ENCODE measurements at places on chromosomes 7 and 10.

- DNase-seq, result peak; percentile 74
Measured at GRCh38 chr10:79286318-79286951, 60.8 kb upstream of the PPIF start.

- no peak for DNase-seq
Measured at GRCh38 chr7:252981-253380, 37.0 kb upstream of the FOXL3 start.

- no peak for DNase-seq
Measured at GRCh38 chr10:58237014-58237834, 30.5 kb downstream of the IPMK start.

- no peak for DNase-seq
Measured at GRCh38 chr7:127710635-127711034, 58.6 kb downstream of the SND1 start.

- peak; percentile 37 for DNase-seq
Measured at GRCh38 chr10:3800586-3800985, 15.6 kb upstream of the KLF6 start.

DNA sequence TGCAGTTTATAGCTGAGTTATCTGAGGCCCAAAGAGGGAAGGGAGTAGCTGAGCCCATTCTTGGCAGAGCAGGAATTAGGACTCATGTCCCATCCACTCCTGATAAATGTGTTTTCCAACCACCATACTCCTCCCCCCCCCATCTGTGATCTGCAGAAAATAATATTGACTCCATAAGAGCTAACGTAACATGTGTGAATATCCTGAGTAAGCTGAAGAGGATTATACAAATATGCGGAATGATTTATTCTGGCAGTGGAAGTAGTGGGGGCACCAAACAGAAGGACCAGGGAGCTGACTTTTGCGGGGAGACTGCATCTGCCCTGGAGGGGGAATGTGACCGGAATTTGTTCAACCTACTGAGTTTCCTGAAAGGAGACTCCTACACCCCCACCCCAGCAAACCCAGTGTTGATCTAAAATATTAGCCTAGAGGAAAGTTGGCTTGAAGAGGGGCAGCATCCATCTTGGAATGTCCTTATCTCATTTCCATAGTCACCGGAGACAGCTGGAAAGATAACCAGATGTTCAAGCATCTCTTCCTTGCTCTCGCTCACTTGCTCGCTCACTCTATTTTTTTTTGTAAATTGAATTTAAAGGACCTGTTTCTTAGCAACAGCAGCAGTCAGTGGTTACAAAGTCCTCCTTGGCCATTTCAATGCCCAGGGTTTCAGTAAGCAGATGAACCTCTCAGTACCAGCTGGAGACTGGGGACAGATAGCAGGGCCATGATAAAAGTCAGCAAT, 114.7 kb downstream of the RPS24 start:
- no peak for DNase-seq

GRCh38 chr10:96955794-96956193, 123.7 kb downstream of the LCOR start:
- DNase-seq, result no peak

- DNase-seq, result peak; percentile 3
Measured at GRCh38 chr10:126749015-126749655, 78.6 kb upstream of the C10orf90 start.

- DNase-seq, result peak; percentile 63
Measured at GRCh38 chr10:8137272-8137681, 82.8 kb downstream of the GATA3 start.

DNA sequence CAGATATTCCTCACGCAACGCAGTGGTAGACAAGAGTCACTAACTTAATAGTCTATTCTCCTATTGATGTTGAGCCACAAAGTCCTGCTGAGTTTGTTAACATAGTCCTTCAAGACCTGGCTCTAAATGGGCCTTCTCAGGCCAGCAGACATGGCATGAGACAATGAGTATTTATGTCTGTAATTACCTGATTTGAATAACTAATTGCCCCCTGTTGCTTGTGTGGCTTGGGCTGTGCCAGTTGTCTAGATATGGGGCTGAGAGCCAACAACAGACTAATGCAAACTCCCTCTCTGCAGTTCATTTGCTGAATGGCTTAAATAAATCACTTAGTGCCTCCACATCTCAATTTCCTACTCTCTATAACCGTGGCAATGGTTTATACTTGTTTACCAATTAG, 65.5 kb upstream of the VWC2 start:
- DNase-seq, result no peak

GRCh38 chr7:38393874-38394273, 120.4 kb upstream of the TARP start:
- no peak for DNase-seq

GRCh38 chr7:31065021-31065593, 13.0 kb downstream of the ADCYAP1R1 start:
- DNase-seq, result no peak

- DNase-seq, result no peak
Measured at GRCh38 chr7:25297278-25297677, 69.0 kb upstream of the NPVF start.

GRCh38 chr7:16187131-16187530, 234.2 kb downstream of the CRPPA start:
- DNase-seq, result no peak

GRCh38 chr10:127018298-127018650, 113.0 kb downstream of the DOCK1 start:
- DNase-seq, result no peak

- peak; percentile 66 for DNase-seq
Measured at GRCh38 chr10:110501142-110501937, 3.6 kb downstream of the DUSP5 start.

- no peak for DNase-seq
Measured at GRCh38 chr7:42099066-42099465, 137.9 kb downstream of the GLI3 start.

- DNase-seq, result no peak
Measured at GRCh38 chr10:77392851-77393250, 244.8 kb downstream of the KCNMA1 start.

DNA sequence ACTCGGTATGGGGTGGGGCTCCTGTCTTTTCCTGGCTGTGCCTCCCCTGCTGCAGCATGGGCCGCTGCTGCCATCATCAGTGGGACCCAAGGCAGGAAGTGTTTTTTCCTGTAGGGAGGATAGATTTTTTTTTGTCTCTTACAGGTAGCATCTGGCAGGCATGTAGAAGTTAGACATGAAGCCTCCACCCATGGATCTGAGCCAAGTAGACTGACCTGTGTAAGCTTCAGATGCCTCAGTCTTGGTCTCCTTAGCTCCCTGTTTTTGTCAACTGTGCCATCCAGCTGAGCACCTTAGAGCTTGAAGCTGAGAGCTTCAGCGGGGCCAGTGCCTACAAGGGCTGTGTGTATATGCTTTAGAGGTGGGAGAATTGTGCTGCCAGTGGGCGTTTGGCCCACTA, 93.5 kb downstream of the AUTS2 start:
- no peak for DNase-seq

GRCh38 chr7:7375538-7375937, 160.1 kb downstream of the COL28A1 start:
- DNase-seq, result no peak

DNA sequence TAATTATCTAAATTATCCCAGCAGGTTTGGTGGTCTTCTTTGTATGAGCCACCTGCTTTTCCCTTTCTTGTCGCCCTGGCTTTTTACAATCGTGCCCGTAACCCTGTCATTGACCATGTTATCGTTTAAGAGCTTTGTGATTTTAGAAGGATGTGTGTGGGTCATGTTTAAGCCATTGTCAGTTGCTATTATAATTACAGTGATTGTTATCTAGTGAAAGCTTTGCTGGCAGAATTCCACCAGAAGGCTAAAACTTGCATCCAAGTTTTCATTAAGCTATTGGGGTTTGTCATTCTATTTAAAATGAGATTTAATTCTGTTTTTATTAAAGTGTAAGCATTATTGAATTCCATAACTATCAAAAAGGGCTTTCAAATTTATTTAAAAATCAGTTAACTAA, 354.2 kb upstream of the TMEM229A start:
- DNase-seq, result no peak

DNA sequence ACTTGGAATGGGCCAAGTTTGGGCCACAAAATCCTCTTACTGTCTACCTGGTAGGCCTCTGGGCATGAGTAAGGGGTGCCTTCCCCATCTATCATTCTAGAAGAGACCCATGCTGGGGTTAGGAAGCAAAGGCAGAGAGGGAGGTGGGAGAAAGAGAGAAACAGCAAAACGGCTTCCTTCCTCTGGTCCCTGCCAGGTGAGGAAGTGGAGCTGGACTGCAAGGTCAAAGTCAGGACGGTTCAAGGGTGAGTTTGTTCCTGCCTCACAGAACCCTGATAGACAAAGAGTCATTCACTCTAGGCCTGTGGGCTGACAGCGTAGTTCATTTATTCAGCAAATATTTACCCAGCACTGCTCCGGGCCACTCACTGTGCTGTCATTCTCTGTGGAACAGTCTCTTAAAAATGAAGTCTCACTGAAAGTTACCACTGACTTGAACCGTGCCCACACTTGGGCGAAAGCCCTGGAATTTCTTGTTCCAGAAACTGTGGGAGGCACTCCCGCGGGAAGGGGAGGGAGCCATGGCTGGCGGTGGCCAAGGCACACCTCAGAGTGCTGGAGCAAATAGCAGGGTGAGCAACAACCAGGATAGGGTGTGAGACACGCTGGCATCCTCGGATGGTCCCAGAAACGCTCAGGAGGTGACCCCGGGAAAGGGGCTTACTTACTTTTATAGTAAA, 26.2 kb upstream of the ECHDC3 start:
- DNase-seq, result no peak

- DNase-seq, result no peak
Measured at GRCh38 chr7:73704640-73705550, 14.6 kb downstream of the STX1A start.

- DNase-seq, result no peak
Measured at GRCh38 chr7:135768064-135768463, 19.5 kb upstream of the FAM180A start.

DNA sequence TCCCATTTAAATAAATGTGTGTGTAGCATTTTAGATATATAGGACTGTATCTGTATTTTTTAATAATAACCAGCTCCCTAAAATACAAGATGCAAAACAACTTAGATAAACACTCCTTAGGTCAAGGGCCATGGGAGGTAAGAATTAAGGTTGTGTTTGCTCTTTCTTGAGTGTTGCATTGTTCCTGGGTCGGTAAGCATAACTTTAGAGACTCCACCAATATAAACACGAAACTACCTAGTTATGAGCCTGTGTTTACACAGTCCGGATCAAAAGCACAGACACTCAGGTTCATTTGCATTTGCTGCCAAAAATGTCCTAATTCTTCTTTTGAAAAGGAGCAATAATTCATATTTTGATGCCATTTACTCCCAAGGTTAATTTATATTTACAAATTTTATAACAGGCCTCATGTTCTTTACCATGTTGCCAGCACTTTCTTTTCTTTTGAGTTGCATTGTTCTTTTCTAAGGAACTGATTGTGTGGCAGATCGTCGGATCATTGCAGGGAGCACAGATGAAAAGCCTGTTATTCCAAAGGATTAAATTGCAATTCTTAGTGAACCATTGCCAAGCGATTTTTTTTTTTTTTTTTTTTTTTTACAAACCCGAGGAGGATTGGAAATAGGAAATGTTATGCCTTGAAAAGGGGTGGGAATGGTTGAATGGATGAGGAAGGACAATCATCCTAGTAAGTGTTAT, 45.8 kb upstream of the GLCCI1 start:
- no peak for DNase-seq

DNA sequence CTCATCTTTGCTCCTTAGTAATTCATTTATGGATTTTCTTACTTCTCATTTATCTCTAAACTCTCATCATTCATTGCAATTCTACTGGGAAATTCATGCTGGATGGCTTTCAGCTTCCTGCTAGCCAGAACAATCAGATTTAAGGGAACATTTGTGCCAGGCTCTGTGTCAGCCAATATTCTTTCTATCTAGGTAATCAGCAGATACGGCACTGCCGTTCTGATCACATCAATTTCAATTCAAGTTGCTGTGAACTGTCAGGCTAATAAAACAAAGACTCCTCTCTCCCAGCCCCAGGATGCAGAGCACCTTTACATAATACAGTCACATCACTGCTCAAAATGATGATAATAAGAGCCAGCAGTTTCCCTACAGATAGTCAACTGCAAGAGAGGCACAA, 468.3 kb downstream of the SORCS1 start:
- no peak for DNase-seq

DNA sequence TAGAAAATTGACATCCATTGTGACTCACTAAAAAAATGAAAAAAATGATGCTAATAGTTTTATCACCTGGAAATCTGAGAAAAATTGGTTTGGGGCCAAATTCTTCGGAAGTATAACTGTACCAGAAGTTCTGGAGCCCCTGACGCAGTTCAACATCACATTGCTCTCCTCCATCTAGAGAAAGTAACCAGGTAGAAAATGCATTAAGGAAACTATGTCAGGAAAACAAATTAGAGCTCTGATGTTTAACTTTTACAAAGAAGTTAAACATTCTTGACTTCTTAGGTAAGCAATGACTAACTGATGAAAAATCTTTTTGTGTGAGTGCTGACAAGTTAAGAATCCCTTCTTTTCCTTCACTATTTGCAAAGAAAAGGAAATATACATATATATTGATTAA, 61.1 kb upstream of the TMEM196 start:
- DNase-seq, result no peak

DNA sequence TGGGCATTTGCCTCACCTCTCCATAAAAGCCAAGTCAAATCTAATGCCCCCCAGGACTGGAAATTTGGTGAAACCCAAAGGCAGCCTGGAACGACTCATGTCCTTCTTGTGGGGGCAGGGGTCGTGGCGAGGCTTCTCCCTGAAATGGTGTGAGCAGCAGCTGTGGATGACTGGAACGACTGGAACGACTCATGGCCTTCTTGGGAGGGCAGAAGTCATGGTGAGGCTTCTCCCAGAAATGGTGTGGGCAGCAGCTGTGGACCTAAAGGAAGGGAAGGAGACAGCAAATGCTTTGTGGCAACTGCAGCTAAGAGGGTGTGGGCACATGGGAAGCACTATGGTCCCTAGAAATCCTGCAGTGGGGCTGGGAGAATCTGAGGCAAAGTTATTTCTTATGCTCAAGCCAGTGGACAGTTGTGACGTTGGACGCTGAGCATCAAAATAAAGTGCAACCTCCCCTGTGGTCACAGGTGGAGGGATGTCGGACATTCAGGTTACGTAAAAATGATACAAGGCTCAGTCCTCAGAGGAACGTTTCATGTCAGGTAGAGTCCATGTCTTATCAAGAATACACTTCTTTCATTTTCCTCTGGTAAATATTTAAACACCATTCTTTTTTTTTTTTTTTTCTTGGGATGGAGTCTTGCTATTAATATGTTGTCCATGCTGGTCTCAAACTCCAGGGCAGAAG, 107.0 kb upstream of the KIF5B start:
- DNase-seq, result no peak

GRCh38 chr10:6473430-6473829, 106.6 kb downstream of the PRKCQ start:
- DNase-seq, result peak; percentile 80

DNA sequence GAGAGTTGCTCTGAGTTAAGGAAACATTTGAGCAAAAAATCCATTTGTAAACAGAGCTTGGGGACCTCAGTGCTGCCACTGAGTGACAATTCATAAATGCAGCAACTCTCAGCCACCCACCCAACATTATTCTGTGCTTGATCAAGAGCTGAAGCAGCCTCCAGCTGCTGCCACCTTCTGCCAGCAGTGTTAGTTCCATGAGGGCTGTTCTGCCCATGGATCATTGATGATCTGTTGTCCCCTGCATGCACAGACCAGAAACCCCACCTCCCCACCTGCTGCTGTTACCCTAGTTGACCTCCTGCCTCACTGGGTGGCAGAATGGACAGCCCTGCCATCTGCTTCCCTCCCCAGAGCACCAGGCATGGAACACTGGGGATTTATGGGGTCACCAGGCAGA, 305.4 kb downstream of the KCNMA1 start:
- DNase-seq, result no peak

GRCh38 chr7:155793720-155794119, 18.5 kb downstream of the SHH start:
- no peak for DNase-seq

All from CD4-positive, alpha-beta T cell treated with Interleukin-10 for 1 hour (primary cell).